ENCODE measurements at places on chromosomes 2 and 18.

DNA sequence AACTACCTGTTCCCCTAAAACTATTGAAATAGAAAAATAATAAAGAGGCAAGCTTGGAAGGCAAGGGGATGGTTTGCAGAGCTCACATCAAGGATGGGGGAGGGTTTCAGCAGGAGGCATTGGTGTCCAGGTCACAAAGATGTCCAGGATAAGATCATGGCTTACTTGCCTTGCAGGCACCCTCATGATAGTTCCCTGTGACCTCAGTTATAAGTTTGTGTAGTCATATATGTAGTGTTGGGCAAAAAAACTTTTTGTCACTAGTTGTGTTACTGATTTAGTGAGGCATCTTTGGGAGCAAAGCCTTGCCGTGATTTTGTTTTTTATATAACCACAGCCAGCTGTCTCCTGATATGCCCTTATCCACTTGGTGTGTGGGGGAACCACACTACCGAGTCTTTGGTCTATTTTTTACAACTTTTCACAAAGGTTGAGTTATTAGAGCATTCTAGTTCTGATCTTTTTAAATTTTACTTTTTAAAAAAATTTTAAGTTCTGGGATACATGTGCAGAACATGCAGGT lies 53.3 kb downstream of the IL1R2 start:
- DNase-seq: no peak

- DNase-seq: no peak
Observed at GRCh38 chr2:66457545-66457944, 22.6 kb downstream of the MEIS1 start.

DNA sequence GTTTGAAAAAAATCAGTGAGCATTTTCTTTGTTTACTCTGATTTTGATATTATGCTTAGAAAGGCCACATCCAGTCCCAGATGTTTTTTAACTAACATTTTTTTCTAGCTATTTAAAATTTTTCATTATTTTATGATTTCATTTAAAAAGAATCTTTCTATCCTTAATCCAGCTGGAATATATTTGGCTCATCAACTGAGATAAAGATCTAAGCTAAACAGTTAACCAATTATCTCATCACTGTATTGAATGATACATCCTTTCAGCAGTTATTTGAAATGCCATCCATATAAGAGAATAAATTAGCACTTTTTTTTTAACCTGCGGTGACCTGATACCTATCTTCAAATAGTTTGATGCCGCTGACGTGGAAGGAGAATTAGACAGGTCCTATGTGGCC lies 245.5 kb upstream of the COPS8 start:
- DNase-seq: no peak

DNA sequence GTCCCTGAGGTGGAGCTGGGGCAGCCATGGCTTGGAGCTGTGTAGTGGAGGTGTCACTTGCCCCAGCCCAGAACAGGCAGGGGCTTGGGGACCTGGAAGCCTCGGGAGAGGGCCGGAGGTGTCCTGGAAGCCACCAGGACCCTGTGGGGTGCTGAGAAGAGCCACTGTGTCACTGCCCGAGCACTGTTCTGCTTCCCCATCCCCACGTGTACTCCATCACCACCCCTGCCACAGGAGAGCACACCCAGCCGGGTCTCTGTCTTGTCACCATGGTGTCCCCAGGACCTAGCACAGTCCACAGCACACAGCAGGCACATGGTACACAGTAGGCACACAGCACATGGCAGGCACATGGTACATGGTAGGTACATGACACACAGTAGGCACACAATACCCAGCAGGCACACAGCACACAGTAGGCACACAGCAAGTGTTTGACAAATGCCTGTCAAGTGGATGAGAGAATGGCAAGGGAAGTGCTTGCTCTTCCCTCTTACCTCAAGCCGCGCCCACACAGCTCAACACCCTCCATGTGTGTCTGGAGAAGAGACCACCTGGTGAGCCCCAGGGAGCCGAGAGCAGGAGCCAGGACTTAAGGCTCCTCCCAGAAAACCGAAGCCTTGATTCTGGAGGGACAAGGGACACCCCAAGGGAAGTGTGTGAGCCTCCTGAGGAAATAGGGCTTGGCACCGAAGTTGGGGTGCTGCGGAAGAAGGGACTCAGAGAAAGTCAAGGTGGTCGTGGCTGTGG lies 13.3 kb downstream of the MBP start:
- no peak for DNase-seq

- DNase-seq: no peak
Observed at GRCh38 chr2:36339607-36340218, 15.9 kb upstream of the CRIM1 start.

DNA sequence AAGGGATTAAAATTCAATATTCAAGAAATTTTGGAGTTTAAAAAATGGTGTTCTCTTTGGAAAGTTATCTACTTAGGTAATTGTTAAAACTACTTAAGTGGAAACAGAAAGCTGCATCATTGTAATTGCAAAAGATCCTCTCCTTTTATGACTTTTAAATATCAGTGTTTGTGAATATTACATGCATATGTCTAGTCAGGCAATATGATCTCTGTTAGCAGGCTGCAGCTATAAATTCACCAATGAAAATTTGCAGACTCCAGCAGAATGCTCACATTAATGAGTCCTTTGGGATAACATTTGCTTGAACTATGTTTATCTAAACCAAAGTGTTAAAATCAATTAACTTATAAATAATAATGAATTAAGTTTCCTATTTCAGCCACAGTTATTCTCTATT lies 59.2 kb upstream of the CSRNP3 start:
- no peak for DNase-seq

- DNase-seq: peak; percentile 10
Observed at GRCh38 chr18:12658426-12659138, 675 bp upstream of the SPIRE1 start.

DNA sequence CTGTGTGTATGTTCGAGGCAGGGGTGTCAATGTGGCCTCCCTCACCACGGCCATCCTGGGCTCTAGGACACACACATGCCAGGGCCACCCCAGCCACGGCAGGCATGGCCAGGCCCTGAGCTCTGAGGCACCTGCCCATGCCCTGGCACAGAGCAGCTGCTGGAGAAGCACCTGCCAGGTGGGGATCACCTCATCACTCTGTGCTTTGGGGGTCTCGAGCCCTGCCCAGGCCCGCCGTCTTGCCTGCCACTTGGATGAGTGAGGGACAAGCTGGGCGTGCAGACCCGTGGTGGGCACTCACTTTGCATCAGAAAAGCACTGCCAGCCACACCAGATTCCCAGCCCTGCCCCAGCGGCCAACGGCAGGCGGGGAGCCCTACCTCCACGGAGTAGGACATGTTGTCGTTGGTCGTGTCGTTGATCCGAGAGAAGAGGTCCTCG lies 33.1 kb downstream of the KIF1A start:
- DNase-seq: no peak

- DNase-seq: no peak
Observed at GRCh38 chr2:216880509-216881184, 20.8 kb upstream of the TNP1 start.

DNA sequence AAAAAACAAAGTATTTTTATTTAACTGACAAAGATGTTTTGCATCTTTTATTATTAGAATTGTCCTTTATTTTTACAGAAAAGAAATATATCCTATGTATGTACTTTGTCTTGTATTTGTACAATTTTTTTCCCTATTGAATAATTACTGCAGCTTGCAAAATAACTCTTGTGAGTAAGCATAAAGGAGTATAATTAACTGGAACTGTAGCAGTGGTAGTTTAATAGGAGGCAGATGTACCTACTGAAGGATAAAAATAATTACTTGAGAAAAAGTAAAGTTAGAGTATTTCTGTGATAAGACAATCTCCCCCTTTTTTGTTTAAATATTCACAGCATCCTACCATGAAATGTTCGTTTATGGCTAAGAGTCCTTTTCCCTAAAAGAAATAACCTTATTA lies 34.7 kb downstream of the EHBP1 start:
- DNase-seq: no peak

- DNase-seq: no peak
Observed at GRCh38 chr2:85015653-85016360, 44.8 kb downstream of the KCMF1 start.

- DNase-seq: no peak
Observed at GRCh38 chr2:181467966-181468707, 11.0 kb downstream of the ITGA4 start.

GRCh38 chr2:224038049-224038829 lies 847 bp downstream of the SERPINE2 start:
- peak; percentile 39 for DNase-seq

DNA sequence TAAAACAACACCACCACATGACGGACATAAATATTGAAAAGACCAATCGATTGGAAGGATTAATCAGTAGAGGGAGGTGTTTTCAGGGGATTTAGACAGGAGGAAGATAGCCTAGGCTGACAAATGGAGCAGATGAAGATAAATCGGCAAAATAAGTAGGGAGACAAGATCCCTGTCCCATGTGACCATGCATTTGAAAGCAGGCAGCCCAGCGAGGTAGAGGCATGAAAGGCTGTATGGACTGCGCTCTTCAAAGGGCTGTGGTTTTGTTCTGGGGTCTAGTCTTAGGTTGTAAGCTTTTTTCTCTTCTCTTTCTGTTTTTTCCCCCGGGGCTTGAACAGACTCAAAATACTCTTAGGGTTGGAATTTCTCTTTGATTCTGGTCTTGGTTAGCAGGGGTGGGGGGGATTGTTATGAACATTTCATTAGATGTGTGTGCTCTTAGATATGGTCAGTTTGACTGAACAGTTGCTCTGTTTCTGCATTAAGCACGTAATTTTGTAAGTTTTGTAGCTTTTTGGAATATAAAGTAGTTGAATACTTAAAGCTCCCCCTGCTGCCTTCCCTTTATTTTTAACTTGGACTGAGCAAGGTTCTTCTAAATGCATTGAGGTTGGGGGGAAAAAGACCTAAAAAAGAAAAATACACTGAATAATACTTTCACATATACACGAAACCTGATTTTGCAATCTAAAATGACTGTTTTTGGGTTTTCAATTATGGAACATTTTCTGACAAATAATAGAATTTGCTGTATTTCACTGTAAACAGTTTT lies 32.2 kb downstream of the ZNF532 start:
- no peak for DNase-seq

DNA sequence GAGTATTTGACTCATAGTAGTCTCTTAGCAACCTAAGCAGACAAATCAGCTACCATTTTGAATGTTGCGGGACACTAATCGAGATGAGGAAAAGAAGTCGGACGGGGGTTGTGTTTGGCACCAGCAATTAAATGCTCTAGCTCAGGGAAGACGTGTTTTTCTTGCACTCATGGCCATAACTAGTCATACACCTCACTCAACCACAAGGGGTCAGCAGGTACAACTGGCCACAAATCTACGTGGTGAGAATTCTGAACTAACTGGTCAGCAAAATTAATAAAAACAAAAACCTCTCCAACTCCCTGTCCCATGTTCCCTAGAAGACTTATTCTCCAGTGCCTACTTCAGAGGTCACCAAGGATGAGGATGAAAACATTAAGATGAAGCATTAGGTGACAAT lies 1467.8 kb downstream of the DPP10 start:
- no peak for DNase-seq

- no peak for DNase-seq
Observed at GRCh38 chr2:73914667-73915066, 12.0 kb upstream of the DGUOK start.

GRCh38 chr2:46297546-46298271 lies 502 bp downstream of the EPAS1 start:
- peak; percentile 84 for DNase-seq

- no peak for DNase-seq
Observed at GRCh38 chr2:73947412-73948018, 20.8 kb downstream of the DGUOK start.

DNA sequence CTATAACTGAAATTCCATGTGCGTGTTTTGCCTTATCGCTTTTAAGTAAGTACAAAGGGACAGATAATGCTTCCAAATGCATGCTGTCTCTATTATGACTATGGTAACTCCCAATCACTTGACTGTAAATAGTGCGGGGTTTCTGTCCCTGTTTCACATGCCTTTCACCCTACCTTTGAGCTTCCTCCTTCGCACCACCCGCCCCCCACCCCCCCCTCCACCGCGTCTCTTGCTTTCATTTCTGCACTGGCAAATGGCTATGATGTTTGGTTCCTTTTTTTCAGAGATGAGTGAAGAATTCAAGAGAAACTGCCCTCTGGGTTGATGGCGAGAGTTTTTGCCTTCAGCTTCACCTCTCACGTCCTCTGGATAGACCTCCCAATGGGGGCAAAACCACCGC lies 25.0 kb upstream of the SPP2 start:
- DNase-seq: no peak

DNA sequence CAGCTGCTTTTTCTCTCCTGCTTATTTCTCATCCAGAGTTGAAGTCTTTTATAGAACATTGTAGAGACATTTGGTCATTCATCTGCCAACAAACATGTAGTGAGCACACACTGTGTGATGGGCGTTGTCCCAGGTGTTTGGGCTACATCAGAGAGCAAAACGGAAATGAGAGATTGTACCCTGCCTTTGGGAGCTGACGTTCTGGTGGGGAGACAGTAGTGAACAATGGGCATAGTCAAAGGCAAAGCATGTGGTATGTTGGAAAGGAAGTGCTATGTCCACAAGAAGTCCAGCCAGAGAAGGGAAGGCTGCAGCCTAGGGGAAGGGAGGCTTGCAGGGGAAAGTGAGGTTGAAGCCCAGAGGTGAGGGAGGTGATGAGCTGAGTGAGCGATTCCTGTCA lies 78.1 kb downstream of the PIEZO2 start:
- no peak for DNase-seq

GRCh38 chr2:25380586-25381375 lies 39.1 kb upstream of the DNMT3A start:
- no peak for DNase-seq

GRCh38 chr2:196284866-196285557 lies 113.6 kb upstream of the STK17B start:
- no peak for DNase-seq

DNA sequence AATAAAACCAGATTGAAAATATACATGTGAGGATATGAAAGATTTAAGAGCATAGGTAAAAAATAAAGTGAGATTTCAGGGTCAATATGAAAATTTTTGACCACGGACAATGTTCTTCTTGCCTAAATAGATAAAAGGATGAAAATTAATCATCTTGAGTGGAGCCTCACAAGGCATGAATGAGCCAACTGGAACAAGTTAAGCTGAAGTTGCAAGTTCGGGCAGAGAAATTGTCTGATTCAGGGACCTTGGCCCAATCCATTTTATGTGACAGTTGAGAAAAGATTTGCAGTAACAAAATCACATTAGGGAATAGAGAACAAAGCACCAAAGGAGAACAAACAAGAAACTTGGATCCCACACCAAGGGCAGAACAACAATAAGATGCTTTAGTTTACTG lies 305.3 kb downstream of the TMX3 start:
- DNase-seq: no peak

DNA sequence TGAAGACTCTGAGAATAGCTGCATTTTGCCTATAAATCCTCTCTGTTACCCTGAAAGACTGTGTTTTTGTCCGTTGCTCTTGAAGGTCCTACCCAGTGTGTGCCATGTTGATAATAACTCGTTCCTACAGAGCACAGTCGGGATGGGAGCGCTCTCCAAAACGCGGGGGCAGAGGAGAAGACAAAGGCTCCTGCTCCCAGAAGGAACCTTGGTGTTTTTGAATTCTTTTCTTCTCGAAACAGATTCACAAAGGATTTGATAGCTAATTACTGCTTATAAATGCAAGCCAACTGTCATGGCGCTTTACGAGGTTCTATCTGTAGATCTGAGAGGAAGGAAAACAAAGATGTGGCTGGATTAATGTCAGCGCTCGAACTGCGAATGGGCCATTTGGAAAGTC lies 19.3 kb upstream of the HDAC4 start:
- DNase-seq: no peak
